ENCODE measurements at places on chromosomes 11 and 22. TPM values are rescaled to one million over a fixed set of nuclear protein-coding genes. Genes with fewer than 3 reads are reported as not detected.
A peak's percentile ranks its signal among the peaks of the same experiment; 100 is the strongest.

DNA sequence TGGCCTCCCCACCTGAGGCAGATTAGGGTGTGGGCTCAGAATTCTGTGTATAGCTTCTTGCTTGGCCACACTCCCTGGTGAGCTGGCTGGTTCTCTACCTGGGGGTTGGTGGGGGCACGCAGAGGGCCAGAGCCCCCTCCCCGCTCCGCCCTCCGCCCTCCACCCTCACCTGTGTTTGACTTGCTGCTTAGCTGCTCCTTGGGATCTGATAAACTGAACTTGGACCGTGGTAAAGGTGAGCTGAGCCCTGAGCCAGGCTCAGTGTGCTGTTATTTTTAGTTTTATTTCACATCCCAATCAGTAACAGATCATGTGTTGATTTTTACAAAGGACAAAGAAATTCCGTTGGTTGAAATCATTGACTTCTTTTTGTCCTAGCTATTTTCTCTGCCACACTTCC lies 2.0 kb downstream of the OVOL1 start:
- no peak for DNase-seq

VSTM5 gene
- not detected for total RNA-seq

DNA sequence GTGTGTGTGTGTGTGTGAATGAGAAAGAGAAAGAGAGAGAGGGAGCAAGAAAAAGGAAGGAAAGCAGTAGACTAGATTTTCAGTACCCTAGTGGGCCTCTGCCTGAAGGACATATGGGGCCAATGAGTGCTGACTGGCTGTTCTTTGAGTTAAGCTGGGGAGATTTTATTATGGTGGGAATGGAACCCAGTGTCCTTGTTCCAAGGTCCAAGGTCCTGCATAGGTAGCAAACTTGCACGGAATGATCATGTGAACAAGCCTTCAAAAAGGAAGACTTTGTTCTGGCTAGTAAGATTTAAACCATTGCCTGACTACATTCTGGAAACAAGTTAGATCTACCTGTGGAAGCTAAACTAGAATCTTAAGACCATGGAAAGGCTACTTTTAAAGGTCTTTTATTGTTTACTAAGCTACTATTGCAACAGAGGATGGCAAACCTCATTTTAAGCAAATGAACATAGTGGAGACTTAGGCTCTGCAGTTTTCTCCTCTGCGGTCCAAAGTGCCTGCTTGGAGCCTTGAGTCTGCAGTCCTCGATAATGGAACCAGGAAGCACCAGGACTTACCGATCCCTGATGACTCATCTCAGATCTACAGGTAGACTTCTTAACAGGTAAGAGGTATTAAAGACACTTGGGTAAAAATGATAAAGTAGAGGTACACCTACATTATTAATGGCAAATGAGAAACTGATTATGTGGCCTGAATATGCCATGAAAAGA lies 10.2 kb upstream of the GRAMD1B start:
- no peak for DNase-seq

- DNase-seq: no peak
Observed at GRCh38 chr22:23183061-23183698, 2.9 kb downstream of the BCR start.

- peak; percentile 59 for DNase-seq
Observed at GRCh38 chr11:76763573-76764346, 19.4 kb upstream of the TSKU start.

APOA5 gene
- not detected for total RNA-seq

DNA sequence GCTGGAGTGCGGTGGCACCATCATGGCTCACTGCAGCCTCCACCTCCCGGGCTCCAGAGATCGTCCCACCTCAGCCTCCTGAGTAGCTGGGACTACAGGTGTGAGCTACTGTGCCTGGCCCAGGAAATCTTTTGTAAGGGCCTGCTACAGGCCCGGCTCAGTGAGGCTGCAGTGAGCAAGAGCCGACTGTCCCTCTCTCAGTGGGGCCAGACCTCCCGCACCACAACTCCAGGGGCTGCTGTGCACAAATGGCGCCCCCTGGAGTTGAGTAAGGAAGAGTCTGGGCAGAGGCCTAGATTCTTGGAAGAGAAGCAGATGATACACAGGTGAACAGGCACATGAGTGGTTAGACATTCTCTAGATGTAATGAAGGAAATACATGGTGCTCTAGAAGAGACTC lies 7.0 kb downstream of the SERHL2 start:
- no peak for DNase-seq

GRCh38 chr22:31248138-31248745 lies 36.1 kb downstream of the LIMK2 start:
- peak; percentile 90 for DNase-seq

DNA sequence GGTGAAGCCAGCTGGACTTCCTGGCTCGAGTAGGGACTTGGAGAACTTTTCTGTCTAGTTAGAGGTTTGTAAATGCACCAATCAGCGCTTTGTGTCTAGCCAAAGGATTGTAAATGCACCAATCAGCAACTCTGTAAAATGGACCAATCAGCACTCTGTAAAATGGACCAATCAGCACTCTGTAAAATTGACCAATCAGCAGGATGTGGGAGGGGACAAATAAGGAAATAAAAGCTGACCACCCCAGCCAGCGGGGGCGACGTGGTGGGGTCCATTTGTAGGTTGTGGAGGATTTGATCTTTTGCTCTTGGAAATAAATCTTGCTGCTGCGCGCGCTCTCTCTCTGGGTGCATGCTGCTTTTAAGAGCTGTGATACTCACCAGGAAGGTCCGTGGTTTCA lies 202.9 kb downstream of the MIAT start:
- no peak for DNase-seq

- no peak for DNase-seq
Observed at GRCh38 chr11:26782220-26782965, 60.5 kb upstream of the SLC5A12 start.

- no peak for DNase-seq
Observed at GRCh38 chr22:22213231-22213630, 31.4 kb upstream of the VPREB1 start.

OR8G1 gene
- total RNA-seq: not detected

BAIAP2L2 gene
- total RNA-seq: not detected

PTPRJ gene
- 19.8 TPM for total RNA-seq

ANO5 gene
- not detected for total RNA-seq

ENTHD1 gene
- not detected for total RNA-seq

All from SJSA1 (cell line).